ENCODE measurements at places on chromosomes 5 and 9.

DNA sequence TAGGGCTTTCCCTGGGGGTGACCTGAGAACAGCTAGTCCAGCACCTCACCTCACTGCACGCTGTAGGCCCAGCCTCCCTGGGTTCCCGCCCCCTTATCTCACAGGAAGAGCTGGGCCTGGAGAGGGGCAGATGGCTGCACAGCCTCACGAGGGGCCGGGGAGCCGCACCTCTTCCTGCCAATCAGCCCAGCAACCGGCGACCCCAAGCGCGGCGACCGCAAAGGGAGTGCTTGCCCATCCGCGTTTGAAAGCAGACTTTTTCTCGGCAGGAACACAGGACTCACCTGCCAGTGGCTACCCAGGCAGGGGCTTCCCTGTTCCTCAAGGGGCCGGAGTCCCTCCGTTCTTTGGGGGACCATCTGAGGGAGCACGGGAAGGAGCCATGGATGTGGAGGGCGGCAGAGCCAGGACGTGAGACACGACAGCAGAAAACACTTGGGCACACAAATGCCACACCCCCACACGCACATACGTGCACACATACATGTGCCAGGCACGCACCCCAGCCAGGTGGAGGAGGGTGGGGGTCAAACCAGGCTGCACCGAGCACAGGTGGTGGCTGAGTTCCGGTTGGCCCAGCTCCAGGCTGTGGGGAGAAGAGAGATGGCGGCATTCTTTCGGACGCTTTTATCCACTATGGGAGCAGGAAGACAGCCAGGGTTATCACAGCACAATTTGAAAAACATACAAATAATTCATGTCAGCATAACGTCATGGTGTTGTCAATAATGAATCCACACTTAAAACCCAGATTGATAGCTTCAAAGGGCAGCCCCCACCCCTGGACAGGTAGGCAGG lies 11.3 kb downstream of the TMEM250 start:
- DNase-seq = no peak

GRCh38 chr9:24051587-24051986 lies 225.5 kb upstream of the ELAVL2 start:
- DNase-seq = no peak

DNA sequence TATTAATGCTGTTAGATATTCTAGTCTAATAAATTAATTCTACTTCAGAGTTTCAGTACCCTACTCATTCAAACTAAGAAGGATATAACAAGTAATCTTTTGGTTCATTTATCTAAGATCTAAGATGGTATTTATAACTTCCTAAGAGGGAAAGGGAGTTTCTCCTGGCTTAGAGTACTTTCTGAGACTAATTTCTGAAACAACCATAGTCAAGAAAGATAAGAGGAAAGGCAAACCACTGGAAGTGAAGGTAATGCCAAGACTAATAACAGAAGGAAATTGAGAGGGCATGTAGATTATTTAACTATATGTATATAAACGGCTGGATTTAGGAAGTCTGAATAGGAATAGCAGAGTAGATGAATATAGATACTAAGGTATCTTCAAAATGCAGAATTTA lies 112.4 kb upstream of the ACOT12 start:
- no peak for DNase-seq

DNA sequence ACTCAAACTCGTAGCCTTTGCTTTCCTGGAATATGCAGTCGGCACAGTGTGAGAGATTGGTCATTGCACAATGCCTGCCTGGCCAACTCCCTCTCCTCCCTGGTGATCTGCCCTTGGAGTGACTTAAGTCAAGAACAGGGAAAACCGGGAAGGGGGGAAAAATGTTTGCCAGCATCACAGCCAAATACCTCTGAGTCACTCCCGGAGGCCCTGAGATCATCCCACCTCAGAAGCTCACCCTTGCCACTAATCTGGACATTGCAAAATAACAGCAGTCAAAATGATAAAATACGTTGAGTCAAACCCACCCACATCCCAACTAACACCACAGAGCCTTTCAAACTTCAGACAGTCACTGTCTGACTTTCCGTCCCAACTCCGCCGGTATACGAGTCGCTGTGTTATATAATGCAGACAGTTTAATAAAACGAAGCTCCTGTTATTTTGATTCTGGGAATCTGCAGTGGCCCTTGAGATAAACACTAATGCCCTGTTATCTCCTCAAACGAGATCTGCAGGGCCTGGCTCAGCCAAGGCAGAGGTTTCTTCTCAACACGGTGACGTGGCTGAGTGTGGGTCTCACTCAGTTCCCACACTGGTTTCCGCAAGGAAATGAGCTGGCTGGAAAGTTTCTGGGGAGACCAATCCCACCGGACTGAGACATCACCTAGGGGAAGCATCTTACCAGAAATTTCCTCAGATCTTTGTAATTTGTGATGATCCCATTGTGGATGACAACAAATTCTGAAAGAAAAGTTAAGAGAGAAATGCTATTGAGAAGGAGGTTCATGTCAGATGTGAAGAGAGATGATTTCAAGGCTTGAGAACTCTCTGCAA lies 22.1 kb downstream of the GFPT2 start:
- DNase-seq = no peak

GRCh38 chr9:21634951-21635350 lies 152.8 kb upstream of the IFNE start:
- DNase-seq = no peak

GRCh38 chr9:95653246-95653645 lies 136.5 kb upstream of the PTCH1 start:
- no peak for DNase-seq

DNA sequence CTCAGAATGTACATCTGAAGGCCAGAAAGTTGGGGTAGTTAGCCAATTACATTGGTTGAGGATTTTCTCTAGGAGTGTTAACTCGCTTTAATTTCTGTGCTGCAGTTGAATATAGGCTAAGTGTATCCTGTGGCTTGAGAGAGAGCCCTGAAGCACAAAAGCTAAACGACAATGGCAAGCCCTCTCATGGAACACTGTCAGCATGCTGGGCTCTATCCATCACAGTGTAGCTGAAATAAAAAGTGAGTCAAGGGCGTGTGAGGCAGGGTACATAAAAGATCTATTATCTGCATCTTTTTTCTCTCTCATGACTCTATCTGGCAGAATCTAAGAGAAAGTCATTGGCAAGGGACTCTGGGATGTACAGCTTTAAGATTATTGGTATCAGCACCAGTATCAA lies 254.2 kb upstream of the GRIA1 start:
- no peak for DNase-seq

- no peak for DNase-seq
Measured at GRCh38 chr5:134527156-134527960, 1.9 kb downstream of the JADE2 start.

DNA sequence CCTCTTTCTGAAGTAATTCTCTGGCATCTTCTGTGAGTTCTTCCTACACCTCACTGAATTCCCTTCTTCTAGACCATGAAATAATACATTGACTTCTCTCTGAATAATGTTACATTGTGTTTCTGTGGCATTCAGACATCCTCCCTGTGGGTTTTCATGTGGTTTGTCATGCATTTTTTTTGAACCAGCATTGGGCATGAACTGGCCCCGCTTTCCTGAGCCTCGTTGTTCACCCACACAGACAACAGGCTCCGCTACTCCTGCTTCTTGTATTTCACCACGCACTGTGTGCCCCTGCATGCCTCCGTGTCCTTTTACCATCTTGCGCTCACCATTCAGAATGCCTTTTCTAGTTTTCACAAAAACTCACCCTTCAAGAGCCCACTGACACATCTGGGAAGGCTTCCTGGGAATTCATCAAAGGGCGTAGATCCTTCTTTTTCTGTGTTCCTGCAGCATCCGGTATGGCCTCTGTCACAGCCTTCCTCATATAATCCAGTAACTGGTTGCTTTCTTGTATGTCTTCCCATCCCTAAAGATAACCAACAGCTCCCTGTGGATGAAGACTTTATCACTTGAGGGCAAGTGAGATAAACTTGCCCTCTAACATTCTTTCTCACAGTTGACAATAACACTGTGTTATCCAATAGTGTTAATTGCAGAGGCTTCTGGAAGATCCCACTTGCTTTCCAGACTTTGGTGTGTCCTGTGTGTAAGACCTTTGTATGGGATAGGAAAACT lies 51.5 kb upstream of the ADAMTSL1 start:
- no peak for DNase-seq

- no peak for DNase-seq
Measured at GRCh38 chr9:36893911-36894310, 140.2 kb downstream of the PAX5 start.

- DNase-seq = no peak
Measured at GRCh38 chr9:5113523-5113922, 71.9 kb downstream of the INSL6 start.

GRCh38 chr9:122226142-122226757 lies 2.5 kb downstream of the LHX6 start:
- no peak for DNase-seq

DNA sequence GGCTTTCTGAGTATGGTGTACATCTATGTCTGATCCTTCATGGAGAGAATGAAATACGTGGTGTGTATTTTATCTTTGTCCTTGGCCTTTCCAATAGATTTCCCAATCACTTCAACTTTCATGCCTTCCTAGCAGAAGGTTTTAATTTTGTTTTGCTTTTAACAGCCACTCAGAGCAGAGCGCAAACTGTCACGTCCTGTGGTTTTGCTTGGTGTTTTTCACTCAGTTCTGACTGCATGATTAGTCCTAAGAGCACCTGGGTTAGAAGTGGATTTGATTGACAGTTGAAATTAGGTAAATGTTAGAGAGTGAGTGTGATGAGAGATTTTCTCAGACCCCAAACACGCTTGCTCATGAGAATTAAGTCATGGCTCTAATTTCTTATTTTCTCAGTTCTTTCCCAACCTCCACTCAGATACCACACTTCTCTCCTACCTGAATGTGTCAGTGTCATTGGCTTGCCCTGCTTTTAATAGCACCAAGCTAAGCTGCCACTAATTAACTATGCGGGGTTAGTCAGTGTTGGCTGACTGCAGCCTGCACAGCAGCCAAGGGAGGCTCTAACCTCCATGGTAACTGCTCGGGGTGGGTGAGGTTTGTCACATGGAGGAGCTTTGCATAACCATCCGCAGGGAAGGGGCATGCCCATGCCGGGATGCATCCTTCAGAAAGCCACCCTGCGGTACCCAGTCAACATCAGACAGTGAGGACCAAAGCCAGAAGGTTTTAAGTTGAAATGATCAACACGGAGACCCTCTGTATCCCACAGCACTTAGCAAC lies 173.4 kb downstream of the NR3C1 start:
- no peak for DNase-seq

DNA sequence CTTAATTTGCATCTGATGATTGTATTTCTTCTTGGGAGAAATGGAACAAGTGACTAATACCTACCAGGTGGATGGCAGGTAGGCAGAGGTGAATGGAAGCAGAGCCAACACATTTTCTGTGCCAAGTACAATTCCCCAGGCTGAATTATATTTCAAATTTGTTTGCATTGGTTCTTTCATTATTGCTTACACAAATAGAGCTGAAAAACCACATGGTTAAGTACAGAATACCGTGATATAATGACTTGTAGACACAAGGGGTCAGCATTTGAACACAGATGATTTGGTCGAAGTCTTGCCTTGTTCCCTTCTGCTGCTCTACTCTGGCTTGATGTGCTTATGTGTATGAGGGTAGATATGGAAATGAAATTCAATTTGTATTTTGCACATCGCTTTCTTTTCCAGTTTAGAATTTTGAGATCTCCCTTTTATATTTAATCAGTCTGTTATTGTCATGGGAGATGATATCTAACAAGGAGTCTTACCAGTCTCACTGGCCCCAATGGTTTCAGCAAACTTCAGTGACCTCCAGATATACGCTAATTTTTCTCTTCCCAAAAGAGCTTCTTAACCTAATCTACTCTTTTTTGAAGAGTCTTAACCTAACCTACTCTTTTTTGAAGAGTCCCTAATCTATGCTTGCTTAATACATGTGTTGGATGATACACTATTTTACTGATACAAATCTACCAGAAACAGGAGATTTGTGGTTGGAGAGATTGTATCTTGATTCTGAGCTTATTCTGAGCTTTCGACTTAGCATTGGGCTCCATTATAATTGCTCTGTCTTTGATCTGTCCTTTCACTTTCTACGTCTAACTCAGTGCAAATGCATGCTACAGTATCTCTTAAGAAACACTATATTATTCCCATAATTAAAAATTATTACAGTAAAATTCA lies 88.1 kb downstream of the PCSK1 start:
- DNase-seq = no peak

DNA sequence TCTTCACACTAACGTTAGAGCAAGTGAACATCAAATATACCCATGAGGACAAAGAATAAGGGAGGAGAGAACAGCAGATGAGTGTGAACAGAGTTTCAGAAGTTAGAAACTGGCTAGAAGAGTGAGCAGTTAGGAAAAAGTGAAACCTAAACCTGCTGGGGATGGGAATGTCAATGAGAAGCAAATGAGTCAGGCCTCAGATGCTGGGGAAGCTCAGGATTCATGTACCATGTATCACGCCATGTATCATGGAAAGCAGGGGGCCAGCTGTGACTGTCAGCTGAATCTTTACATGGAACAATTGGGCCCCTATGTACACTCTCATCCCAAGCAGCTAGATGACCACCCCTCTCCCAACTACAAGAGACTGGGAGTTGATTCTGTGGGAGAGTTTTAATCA lies 16.2 kb downstream of the GDF9 start:
- no peak for DNase-seq

DNA sequence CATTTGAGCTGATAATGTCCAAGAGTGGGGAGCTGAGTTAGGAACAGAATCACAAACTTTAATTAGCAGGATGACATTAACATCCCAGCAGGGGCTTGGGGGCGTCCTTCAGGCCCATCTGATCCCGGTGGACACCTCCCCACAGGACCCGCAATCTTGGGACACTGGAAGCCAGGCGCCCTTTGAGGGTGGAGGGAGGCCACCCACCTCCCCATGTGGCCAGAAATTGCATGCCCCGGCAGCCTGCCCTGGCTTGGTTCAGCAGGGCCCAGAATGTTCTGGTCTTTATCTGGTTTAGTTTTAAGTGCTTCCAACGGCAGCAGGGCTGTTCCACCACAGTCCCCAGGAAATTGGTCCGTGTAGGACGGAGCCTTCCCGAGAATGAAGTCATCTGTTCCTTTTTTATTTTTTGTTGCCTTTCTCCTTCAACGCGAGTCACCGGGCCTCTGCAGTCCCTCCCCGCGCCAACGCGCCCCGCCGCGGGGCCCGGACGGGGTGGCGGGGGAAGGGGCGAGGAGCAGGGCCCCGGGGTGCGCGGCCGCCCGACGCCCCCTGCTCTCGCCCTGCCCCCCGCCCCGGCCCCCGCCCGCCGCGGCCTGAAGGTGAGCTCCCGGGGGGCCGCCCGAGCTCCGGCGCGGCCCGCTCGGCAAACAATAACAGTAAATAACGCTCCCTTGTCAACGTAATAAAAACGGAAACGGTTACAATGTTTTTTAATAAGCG lies 207.9 kb downstream of the C9orf50 start:
- DNase-seq = peak; percentile 61

DNA sequence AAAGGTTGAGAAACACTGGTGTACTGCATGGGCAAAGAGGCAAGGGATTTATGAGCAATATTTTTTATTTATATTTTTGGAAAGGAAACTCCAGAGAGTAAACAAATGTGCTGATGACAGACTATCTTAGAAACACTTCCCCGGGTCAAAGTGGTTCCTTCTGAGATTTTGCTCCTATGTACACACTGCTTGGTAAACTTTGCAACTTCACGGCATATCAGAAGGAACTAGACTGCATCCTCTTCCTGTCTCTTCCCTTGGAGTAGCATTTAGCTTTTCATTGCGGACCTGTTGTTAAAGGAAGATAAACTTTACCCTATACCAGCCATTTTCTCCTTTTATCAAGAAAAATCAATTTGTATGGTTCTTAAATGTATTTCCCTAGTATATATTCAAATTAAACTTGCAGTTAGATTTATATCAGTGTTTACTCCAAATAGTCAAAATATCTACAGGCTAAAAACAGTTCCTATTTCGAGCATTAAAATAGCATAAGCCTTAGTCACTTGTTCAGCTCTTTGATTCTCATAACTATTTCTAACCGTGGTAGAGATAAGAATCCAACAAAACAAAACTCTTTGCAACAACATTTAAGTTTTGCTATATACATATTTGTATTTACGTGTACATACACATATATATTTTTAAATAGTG lies 48.0 kb upstream of the LRRC19 start:
- DNase-seq = no peak
